HT1080 (cell line): ENCODE measurements at places on chromosomes 2 and 18. TPM values are rescaled to one million over a fixed set of nuclear protein-coding genes. Genes with fewer than 3 reads are reported as not detected.

TNFAIP6 gene
- total RNA-seq, result 0.27 and 0.42 TPM in 2 replicates

GRCh38 chr2:151091583-151091982, 170.1 kb downstream of the RBM43 start:
- no peak for DNase-seq

GRCh38 chr18:37613253-37613565, 47.6 kb upstream of the CELF4 start:
- DNase-seq, result no peak

DNA sequence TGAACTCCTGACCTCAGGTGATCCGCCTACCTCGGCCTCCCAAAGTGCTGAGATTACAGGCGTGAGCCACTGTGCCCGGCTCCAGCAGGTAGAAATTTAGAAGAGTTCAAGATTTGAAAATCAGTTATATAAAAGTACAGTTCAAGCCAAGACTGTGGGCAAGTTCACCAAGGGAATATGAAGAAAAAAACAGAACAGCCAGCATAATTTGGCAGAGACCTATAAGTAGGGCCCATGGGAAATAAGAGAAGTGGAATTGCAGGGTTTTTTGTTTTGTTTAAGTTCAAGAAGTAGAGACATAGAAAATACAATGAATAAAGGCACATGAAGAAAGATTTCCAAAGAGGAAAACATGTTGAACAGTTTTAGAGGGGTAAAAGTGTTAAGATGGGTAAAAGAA, 57.9 kb downstream of the BAZ2B start:
- no peak for DNase-seq

DNA sequence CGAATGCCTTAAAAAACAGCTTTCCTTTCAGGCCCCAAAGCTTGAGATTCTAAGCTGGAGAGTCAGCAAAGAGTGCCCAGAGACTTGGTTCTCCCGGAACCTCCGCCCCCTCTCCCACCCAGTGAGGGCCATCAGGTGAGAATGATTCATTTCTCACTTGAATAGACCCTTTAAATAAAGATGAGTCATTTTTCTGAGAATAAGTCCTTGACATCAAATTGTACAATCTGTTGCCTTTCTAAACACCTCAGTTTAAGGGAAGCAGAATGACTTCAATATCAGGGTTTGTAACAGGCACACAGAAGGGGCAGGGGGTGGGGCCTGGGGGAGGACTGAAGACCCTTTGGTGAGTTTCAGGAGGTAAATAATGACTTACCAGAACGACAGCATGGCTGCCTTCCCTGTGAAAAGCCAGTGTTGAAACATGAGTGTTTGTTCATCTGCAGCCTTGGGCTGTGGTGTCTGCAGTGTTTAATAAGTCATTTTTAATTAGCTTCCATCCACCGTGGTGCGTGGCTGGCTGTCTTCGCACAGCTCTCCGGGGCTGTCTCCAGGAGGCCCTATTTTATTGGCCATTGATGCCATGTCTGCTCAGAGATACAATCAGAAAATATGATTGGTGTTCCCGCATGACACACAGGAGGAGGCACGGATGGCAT, 134.9 kb upstream of the ZNF236 start:
- DNase-seq, result peak; percentile 72

DNA sequence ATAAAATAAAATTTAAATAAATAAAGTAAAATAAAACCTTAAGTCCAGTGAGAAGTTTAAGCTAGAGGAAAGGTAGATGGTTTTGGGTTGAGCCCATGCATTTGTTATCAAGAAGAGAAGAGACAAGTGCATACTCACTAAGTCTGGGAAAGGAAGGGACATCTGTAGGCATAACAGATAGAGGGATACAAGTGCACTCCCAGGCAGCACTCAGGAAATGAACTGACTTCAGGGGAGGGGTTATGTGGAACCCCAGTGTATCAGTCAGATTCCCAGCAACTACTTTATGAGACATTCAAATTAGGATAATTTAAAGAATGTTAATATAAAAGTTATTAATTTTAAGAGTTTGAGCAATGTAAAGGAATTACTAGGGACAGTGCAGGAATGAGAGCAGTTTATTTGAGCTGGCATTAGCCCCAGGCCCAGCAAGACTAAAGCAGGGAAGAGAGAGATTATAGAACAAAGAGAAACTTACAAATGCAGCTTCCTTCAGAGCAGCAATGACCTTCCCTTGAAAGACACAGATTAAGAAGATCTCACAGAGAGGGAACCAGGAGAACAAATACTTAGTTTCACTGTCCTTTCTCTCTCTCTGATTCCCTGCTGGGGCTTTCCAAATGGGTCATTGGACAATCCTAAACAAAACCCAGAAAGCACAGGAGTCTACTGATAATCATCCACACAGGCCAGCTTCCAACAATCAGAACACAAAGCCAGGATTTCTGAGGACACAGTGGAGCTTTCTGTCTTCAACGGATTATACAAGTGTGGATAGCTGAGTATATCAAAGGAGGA, 109.7 kb downstream of the ERBB4 start:
- no peak for DNase-seq

GRCh38 chr18:24234330-24234729, 95.5 kb downstream of the CABYR start:
- no peak for DNase-seq

- no peak for DNase-seq
Observed at GRCh38 chr18:47113796-47114540, 36.3 kb downstream of the HDHD2 start.
